Activated naive CD4-positive, alpha-beta T cell treated with anti-CD3 and anti-CD28 coated beads, Interleukin-2, amount 50 U/mL, for 72 hours (primary cell): ENCODE measurements at places on chromosomes 13 and 19.

GRCh38 chr19:43354305-43354627 is 780 bp downstream of the CD177 start:
- no peak for DNase-seq

DNA sequence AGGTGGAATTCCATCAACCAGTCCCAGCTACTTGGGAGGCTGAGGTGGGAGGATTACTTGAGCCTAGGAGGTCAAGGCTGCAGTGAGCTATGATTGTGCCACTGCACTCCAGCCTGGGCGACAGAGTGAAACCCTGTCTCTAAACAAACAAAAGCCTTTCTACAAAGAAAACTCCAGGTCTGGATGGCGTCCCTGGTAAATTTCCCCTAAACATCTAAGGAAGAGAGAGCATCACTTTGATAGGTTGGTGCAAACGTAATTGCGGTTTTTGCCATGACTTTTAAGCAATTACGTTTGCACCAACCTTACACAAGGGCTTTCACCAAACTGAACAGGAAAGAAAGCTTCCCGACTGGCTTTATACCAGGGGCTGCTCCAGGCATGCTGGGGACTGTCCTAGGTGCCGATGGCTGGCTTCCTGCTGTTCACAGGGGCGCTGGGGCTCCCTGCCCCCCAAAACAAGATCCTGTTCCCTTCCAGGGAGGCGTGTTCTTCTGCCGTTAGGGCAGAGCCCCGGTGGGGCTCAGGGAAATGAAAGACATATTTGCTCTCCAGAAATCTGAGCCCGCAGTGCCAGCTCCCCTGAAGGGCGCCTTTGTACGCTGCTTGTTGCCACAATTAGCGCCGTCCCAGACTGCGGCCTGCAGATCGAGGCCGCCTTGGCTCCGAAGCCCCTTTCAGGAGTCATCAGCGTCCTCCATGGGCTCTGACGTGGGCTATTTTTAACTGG is 38.7 kb upstream of the KLF2 start:
- DNase-seq: no peak

GRCh38 chr19:5452594-5453565 is 2.3 kb upstream of the ZNRF4 start:
- DNase-seq: no peak

DNA sequence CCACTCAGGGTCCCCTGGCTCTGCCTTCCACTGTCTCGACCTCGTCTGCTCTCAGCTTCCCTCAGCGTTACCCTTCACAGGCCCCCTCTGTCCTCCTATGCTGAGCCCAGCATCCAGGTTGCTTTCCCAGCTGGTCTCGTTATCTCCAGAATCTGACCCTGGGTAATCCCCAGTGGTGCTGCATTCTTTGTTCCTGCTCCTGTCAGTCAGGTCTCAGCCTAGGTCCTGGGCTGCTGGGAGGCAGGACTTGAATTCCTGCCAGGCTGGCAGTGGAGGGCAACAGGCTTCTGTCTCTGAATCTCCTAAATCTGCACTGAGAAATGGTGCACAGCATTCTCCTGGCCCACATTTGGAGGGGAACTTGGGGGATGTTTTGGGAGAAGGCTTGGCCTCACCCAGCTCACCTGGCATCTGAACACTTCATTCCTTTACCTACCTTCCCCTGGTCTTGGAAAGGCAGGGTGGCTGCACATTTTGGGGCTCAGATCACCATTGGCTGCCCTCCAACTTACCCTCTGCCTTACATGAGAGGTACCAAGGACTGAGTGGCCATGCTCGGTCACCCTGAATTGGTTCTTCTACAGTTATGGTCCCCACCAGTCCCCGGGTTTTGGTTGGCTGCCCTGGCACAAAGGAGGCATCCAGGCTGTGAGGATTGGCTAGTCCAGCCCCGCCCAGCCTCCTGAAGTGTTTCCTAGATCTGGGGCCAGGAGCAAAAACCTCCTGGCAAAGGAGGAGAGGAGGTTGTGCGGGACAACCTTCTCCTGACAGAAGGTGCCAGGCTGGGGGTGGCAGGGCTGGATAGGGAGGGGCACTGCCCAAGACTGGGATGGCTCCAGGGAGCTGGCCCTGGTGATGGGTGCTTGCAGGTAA is at the start of gene CYP4F8:
Gene CYP4F8 (plus strand): TSS at position 712 of the 873 bp plus-strand sequence. CDS start 399 bp downstream, outside the sequence.
- no peak for DNase-seq

GRCh38 chr19:46126086-46126580 is 1.6 kb upstream of the IGFL3 start:
- DNase-seq: no peak

DNA sequence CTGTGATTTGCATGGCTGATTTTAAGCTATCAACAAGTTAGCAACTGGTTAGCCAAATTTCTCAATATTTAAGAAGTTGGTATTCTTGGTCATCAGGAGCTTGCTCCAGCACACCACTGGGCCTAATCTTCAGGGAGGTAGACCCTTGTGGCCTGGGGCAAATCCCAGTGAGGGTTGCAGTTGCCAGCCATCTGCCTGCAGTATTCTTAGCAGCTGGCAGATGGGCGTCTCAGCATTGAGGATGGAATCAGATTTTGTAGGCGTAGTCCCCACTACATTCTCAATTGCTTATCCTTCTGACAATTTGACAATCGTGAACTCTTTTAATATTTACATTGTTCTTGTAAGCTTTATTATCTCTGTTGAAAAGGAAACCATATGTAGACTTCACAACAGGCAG is 1266.2 kb downstream of the SLITRK5 start:
- no peak for DNase-seq

DNA sequence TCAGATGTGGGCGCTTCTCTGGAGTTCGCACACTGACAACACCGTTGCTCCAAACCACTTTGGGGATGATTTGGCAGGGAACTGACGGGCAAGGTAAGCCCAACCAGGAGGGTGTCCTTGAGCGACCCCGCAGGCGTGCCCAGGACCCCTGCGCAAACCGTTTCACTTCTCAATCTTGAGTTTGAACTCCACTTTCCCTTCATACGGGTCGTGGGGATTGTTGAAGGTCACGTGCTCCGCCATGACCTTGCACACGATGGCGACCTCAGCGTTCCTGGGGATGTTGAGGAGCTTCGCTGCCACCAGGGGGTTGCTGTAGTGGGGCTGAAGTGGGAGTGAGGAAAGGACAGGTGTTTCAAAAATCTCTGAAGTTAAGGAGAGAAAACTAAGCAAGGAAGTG is 8.8 kb downstream of the ATP4B start:
- no peak for DNase-seq

DNA sequence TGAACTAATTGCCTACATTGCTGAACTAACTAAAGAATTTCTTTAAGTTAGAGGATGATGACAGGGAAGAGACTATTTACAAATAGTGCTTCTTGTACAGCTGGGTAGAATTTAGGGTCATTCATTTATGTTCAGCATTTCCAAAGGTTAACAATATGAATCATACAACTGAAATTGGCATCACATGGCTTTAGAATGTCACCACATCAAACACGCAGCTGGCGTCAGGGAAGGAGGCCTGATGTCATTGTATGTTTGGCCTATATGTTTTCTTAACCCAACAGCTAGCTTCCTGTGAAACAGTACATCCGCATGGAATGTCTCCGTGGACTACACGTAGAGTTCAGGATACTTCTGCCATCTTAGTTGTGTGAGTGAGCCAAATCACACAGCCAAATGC is 99.0 kb upstream of the TNFSF11 start:
- DNase-seq: no peak

DNA sequence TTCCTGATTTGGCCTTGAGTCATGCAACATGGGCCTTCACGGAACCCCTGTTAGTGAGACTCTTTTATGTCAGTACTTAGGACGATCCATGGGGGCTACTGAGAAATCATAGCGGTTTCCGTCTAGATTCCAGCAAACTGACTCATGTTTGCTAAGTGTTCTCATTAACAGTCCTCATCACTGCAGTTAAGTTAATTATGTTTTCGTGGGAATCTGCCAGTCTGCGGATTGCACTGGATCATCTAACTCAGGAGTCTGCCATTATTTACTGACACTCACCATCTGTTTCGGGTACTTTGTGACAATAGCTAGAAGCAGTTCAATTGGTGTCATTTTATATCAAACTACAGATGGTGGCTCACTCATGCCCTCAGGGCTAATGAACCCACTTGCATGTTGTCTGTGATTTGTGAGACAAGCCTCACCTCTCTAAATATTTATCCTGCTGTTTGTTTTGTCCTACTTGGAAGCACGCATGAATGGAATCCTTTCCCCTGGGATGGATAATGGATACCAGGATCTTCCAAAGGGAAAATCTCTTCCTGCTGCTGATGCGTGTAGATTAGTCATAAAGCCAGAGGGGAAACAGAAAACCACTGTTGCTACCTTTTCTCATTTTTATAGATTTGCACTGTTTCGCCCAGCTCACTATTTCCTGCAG is 61.8 kb downstream of the RAB20 start:
- no peak for DNase-seq

GRCh38 chr13:112821340-112822055 is 131.7 kb downstream of the ATP11A start:
- no peak for DNase-seq
